ENCODE measurements at places on chromosomes 5 and 9. TPM values are rescaled to one million over a fixed set of nuclear protein-coding genes. Genes with fewer than 3 reads are reported as not detected.

GRCh38 chr9:3698076-3698475, 172.3 kb upstream of the RFX3 start:
- no peak overlapping the region for H3K4me3 ChIP-seq
- H3K27me3 ChIP-seq: no peaks in the 10 kb centered on the region
- H3K27ac ChIP-seq: no peak overlapping the region
- DNase-seq: no peak
- H3K4me1 ChIP-seq: no peaks in the 10 kb centered on the region
- no peaks in the 10 kb centered on the region for H3K36me3 ChIP-seq

GRCh38 chr9:134545215-134545542, 96.4 kb upstream of the COL5A1 start:
- H3K4me1 ChIP-seq: no peaks in the 10 kb centered on the region
- no peak overlapping the region for H3K27ac ChIP-seq
- H3K4me3 ChIP-seq: no peak overlapping the region
- no peaks in the 10 kb centered on the region for H3K36me3 ChIP-seq

GRCh38 chr5:155089643-155090042, 76.1 kb downstream of the KIF4B start:
- H3K27ac ChIP-seq: no peak overlapping the region
- no peak overlapping the region for H3K4me3 ChIP-seq
- no peaks in the 10 kb centered on the region for H3K4me1 ChIP-seq
- DNase-seq: no peak
- no peaks in the 10 kb centered on the region for H3K27me3 ChIP-seq

- no peaks in the 10 kb centered on the region for H3K4me1 ChIP-seq
- H3K27ac ChIP-seq: no peak overlapping the region
- DNase-seq: no peak
- no peaks in the 10 kb centered on the region for H3K27me3 ChIP-seq
- H3K4me3 ChIP-seq: no peak overlapping the region
Observed at GRCh38 chr5:76690037-76690679, 25.8 kb upstream of the F2R start.

DNA sequence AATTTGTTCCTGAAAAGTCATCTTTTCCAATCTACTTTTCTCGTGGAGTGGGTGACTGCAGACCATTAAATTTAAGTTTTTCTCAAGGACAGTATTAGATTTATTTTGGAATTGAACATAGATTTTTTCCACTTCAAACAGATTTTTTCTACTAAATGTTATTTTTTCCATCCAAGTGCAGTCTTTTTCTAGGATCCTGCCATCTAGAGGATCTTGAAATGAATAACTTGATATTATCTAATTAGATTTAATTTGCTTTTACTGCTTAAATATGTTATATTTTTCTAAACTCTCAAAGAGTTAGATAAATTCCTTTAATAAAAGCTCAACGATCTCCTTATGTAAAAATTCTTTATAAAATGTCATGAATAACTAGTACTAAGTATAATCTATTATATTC, 136.9 kb upstream of the PRR16 start:
- no peaks in the 10 kb centered on the region for H3K27me3 ChIP-seq
- H3K27ac ChIP-seq: no peak overlapping the region
- DNase-seq: no peak

TXNDC8 gene
- not detected for total RNA-seq

TAF11L6 gene
- total RNA-seq: not detected

KCNN2 gene
- total RNA-seq: not detected

KIF24 gene
- 6.7 TPM for total RNA-seq
